ENCODE measurements at places on chromosomes 2 and 18.

DNA sequence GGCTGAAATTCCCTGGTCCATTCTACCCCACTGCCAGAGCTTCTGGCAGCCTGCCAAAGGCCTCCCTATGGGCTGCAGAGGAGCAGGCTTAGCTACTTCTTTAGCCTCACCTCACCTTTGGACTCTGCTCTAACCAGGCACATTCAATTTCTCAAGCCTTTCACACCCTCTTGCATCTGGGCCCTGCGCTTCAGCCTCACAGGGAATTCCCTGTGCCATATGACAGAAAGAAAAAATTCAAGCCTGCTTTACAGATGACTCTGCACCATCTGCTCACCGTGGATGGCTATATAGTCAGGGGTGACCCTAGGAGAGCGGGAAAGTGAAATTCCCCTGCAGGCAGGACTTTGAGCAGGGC, 62.5 kb downstream of the REEP1 start:
- DNase-seq: no peak

GRCh38 chr2:56806924-56807323, 623.1 kb downstream of the CCDC85A start:
- DNase-seq: no peak

DNA sequence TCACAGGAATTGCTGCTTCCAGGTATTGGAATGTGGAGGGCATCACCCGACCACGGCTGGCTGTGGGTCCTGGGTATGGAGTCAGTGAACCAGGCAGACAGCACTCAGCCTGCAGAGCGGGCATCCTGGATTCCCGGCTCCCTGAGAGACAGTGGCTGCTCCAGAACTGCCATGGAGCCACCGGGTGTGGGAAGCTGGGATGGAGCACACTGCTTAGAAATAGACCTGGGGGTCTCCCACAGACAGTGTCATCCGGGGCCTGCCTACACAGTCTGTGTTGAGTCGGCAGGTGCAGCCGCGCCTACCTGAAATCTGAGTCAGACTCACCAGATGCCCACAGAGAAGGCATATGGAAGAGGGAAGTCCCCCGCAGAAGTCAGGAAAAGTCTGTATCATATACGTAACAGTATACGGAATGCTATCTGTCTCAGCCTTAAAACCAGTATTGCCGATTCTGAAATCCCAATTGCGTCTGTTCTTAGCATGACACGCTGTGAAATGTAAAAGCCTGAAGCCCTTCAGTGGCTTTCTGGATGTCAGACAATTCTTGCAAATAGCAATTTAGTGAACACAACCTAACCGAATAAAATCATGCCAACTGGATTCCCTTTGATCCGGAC, 509.7 kb upstream of the MYT1L start:
- DNase-seq: no peak

DNA sequence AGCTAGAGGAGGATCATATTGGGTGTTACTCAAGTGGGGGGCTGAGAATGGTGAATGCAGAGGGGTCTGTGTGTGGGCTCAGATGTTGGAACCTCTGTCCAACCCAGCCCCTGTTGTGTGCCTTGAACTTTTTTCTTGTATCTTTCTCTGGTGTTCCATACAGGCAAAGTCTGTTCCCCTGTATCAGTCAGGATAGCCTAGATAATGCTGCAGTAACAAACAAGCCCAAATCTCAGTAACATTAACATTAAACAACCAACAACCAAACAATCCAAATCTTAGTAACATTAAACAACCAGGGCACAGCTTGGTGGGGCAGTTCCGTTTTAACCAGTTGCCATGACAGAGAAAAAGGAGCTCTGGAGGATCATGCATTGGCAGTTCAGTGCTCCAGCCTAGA, 103.7 kb downstream of the CTIF start:
- no peak for DNase-seq

- no peak for DNase-seq
Measured at GRCh38 chr2:49265471-49265870, 111.2 kb upstream of the FSHR start.

- DNase-seq: no peak
Measured at GRCh38 chr2:26864226-26864625, 16.3 kb downstream of the DPYSL5 start.

- DNase-seq: no peak
Measured at GRCh38 chr18:55246278-55246677, 287.0 kb upstream of the CCDC68 start.

DNA sequence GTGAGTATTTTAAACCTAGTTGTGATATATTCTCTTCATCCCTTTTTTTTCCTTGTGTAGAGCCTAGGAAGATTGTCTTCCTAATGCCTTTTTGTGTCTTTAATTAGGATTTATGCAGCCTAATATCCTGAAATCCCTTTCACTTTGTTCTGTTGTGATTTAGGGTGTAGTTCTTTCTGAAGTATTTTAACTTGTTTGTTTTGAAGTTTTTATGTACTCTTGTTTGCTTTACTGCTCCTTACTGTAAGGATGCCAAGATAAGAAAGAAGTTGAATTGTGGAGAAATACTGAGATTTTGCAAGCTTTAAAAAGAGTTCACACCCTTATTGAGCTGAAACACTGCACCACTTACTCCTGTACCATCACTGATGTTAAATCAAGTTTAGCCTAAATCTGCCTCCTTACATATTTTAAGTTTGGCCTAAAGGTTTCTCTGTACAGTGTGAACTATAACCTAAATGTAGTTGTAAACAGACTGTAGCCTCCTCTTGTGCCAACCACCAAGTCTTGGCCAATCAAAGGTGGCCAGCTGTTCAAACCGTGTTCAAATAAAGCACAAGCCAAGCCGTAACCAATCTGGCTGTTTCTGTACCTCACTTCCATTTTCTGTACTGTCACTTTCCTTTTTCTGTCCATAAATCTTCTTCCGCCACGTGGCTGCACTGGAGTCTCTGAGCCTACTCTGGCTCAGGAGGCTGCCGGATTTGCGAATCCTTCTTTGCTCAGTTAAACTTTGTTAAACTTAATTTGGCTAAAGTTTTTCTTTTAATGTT, 17.7 kb upstream of the ACOXL start:
- no peak for DNase-seq

- no peak for DNase-seq
Measured at GRCh38 chr2:39796134-39796533, 17.1 kb upstream of the THUMPD2 start.

DNA sequence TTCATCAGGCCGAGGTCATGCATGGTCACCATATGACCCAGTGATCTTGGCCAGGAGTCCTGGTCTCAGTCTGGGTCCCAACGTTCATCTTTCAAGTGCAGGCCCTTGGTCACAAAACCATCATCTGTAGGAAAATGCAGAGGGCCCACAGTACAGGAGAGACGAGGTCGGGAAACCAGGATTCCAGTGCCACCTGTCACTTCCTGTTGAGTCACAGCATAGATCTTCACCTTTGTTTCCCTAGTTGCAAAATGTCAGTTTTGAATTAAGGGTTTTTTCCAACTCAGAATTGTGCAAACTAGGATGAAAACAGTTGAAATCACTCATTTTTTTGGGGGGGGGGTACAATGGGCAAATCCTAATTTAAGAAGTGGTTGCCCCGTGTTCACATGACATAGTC, 162.2 kb downstream of the INSIG2 start:
- DNase-seq: no peak

DNA sequence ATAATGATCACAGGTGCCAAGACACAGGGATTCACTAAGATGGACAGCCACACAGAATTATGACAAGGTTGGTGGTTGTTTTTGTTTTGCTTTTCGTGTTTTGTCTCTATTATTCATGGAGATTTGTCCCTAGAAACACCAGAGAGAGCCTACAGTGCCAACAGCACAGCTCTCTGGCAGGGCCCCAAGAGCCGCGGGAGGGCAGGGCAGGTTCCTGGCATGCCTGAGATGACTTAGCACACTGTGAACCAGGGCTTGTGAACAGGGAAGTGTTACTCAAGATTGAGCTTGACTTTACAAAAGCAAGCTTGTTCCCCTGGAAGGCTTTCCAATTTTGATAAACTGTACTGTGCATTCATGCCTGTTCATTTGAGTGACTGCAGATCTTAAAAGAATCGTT, 437.4 kb upstream of the SALL3 start:
- DNase-seq: no peak
